ENCODE measurements at places on chromosomes 5 and 9.

DNA sequence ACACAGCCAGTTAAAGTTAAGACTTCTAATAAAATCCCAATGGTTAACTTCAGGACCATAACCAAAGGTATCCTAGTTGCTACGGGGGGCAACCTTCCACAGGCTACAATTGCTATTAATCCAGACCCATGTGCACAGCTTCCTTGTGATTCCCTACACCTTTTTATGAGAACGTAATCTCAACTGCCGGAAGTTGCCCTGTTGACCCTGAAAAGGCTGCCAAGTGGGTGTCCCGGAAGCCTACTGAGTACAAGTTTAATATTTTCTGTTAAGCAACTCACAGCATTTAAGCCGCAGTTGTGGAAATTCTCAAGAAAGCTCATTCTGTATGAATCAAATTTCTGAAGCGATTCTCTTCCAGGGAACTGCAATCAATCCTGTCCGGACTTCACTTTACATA lies 48.5 kb upstream of the PTGER4 start:
- no peak for DNase-seq

DNA sequence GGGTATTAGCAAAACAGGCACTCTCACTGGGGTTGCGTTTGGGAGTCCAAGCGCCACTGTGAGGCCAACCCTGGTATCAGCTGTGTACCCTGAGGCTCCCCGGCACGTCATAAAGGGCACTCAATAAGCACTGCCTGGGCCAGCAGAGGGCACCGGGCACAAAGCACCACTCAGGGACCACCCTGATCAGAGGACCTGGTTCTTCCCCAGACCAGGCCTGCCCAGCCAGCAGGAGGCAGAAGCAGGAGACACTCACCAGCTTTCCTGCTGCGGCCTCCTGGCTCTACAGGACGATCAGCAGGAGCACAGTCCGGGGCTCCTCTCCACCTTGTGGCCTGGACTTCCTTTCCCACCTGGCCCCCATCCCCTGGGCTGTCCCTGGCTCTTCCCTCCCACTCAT lies 12.6 kb downstream of the MGAT1 start:
- peak; percentile 85 for DNase-seq

GRCh38 chr9:91241909-91242308 lies 119.8 kb downstream of the AUH start:
- DNase-seq, result no peak

DNA sequence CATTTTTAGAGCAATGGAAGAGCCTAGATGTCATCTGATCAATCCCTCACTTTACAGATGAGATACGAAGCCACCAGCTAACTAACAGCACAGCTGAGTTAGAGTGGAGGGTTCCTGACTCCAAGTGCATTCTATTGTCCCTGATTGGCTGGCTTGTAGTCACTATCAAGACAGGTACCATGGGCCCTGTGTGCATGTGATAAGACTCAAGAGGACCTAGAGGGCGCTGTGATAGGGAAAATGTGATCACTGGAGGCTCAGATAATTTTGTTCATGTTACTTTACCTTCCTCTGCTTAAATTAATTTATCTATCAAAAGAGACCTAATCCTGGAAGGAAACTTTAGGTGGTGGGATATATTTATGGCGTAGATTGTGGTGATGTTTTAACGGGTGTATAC lies 19.5 kb upstream of the SNAPC3 start:
- peak; percentile 75 for DNase-seq

GRCh38 chr9:74960561-74960960 lies 7.8 kb upstream of the C9orf40 start:
- no peak for DNase-seq

DNA sequence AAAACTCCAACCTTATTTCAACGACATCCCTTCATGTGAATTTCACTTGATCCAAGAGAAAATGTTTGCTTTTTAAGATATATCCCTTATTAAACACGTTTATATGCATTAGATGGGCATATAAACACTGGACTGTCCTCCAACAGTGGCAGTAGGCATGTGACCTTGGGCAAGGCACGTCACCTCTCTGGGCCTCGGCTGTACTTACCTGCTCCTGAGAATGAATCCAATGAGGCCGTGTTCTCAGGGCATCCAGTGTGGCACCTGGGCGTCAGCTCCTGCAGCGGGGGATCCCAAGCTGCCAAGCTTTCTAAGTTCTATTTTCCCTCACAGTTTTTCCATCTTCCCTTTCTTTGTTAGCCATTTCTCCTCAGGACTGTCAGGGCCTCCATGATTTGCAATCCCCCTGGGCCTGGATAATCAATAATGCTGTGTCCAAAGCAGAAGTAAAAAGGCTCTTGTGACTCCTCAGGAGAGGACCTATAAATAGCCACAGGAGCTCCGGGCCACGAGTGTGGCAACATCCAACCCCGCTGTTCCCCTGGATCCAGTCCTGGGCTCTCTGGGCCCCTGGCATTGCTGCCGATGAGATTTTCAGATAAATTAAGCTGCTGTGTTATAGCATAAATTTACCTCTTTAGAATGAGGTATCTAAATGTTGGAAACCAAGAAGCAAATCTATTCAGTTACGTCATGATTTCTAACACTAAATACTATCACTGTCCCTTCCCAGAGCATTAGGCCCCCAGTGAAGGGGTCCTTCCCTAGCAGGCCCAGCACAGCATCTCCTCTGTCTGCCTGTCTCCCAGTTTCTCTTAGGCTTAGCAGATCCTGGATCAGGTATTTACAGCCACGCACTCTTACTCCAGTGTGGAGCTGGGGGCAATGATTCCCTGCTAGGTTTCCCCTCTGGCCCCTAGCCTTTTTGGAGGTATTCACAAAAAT lies 76.8 kb downstream of the PTPN3 start:
- no peak for DNase-seq

- peak; percentile 45 for DNase-seq
These were observed 134.7 kb downstream of the MACIR start for GRCh38 chr5:103393101-103393754.

- DNase-seq, result no peak
These were observed 255.2 kb downstream of the TMEM167A start for GRCh38 chr5:82821846-82822633.

DNA sequence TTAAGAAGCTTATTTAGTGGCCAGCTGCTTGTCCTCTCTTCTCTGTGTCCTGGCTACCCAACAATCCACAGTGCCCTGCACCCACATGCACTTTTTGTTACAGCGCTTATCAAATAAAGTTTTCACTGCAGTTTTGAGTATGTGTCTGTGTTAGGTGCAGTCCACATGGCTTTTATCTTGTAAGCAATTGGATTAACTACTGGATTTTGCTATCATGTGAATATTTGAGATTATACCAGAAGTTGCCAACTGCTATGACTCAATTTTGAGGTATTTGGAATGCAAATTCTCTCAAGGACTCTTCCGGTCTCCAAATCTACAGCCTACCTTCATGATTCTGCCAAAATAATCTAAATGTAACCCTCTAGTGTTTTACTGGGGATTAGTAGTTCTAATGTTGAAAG lies 690.2 kb downstream of the NR2F1-AS1 start:
- DNase-seq, result no peak

DNA sequence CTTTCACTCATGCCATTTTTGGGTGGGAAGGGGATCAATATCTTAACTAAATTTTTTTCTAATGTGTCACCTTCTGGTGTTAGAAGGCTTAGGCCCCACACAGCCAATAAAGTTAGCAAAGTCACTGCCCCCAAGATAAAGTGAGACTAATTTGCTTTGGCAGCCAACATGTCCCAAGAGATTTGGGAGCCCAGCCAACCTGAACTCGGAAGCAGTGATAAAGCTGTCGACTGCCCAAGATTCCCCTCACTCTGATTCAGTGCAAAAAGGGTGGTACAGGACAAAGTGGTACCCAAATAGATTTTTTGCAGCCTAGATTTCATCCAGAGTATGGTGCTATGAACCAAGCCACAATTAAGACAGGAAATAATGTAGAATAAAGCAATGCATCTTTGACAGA lies 572.5 kb upstream of the ARRDC3 start:
- DNase-seq, result no peak

DNA sequence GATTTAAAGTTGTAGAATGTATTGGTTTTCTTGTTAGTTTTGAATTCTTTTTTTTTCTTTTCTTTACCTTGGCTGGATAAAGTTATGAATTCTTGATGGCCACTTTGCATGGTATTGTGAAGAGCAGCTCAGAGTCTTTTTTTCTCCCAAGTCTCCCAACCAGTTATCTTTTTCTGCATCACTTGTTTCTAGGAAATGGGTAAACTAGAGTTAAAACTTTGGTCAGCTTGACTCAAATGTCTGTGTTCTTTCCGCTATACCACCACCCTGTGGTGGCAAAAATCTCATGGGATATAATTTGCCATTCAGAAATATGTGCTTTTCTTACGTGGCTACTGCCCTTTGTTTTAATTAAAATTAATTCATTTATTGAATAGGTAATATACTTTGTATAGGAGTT lies 113.2 kb downstream of the UNC13B start:
- no peak for DNase-seq

DNA sequence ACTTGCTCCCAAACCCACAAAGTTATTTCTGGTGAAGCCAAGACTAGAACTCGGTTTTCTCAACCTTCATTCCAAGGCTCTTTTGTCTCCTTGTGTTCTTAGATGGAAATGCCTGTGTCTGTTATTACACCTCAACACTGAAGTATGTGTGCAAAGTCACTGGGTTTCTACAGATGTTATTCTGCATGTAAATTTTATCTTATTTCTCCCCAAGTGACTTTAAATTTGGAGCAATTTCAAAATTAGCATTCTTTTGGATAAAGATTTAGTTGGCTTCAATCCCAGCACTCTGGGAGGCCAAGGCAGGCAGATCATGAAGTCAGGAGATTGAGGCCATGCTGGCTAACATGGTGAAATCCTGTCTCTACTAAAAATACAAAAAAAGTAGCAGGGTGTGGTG lies 104.4 kb upstream of the GNA14 start:
- DNase-seq, result no peak

- no peak for DNase-seq
These were observed 27.3 kb downstream of the LHFPL2 start for GRCh38 chr5:78621291-78621738.

DNA sequence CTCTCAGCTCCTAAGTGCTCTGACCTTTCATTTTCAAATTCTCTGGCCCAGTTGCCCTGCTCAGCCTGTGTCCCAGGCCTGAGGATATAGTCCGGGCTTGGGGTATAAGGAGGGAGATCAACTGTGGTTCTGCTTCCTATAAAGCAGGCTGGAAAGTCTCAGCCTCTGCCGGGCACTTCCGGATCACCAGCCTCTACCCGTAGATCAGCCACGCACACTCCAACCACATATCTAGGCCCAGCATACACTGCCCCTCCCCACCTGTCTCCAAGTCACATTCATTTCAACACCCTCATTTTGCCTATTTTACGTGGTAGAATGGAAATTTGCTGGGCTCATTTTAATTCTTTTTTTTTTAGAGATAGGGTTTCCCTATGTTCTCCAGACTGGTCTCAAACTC lies 3.1 kb downstream of the ZER1 start:
- DNase-seq, result no peak

- no peak for DNase-seq
These were observed 38.3 kb upstream of the EGFL7 start for GRCh38 chr9:136624184-136624951.

DNA sequence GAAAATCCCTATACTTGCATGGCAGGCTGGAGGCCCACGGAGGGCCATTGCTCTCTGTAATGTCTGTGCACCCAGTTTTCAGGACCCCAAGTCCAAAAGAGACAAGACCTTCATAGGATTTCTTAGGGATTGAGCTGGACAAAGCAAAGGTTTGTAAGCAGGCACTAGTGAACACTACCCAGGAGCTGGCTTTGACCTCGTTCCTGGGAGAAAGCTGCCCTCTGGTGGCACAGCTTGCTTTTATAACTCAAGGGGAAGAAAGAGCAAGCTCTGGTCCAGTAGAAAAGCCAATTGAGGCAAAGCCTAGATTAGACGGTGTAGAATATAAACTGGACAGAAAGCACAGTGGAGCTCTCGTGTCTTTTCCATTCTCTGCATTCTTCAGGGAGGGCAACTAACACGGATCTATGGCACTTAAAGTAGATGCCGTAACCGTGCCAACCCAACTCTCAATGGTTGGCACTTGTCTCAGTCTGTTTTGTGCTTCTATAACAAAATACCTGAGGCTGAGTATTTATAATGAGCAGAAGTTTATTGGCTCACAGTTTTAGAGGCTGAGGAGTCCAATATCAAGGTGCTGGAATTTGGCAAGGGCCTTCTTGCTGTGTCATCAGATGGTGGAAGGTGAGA lies 7.9 kb downstream of the GABRP start:
- DNase-seq, result peak; percentile 83

DNA sequence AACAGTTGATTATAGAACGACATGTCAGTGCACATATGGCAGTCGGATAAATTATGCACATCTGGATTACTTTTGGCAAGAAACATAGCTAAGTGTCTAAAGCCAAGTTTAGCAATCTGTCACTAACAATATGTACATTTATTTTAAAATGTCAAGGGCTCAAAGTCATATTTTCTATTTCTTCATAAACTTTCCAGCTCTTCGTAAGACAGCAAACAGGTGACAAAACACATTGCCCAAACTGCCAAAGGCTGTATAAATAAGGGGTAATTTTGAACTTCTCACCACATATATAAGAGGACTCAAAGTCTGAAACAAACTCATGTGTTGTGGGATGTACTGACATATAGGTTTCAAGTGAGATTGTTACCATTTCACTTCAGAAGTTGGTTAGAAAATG lies 237.2 kb downstream of the ARL15 start:
- no peak for DNase-seq

- no peak for DNase-seq
These were observed 263.4 kb downstream of the AUH start for GRCh38 chr9:91098203-91098850.

DNA sequence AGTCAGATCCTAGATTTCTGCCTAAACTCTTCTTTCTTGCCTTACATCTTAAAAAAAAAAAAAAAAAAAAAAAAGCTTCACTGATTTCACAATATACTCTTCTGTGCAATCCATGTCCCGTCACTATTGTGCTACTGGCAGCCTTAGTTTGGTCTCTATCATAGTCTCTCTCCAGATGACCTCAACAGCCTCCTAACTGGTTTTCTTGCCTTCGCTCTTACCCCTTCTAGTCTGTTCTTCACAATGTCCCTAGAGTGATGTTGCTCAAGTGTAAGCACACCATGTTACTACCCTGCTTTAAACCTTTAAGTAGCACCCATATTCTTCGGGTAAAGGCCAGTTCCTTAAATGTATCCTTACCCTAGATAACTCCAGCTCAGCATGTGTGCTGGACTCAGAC lies 25.8 kb downstream of the CD180 start:
- DNase-seq, result no peak

All from H9 (cell line).